ENCODE measurements at places on chromosomes 12 and 14.
A peak's percentile ranks its signal among the peaks of the same experiment; 100 is the strongest.

DNA sequence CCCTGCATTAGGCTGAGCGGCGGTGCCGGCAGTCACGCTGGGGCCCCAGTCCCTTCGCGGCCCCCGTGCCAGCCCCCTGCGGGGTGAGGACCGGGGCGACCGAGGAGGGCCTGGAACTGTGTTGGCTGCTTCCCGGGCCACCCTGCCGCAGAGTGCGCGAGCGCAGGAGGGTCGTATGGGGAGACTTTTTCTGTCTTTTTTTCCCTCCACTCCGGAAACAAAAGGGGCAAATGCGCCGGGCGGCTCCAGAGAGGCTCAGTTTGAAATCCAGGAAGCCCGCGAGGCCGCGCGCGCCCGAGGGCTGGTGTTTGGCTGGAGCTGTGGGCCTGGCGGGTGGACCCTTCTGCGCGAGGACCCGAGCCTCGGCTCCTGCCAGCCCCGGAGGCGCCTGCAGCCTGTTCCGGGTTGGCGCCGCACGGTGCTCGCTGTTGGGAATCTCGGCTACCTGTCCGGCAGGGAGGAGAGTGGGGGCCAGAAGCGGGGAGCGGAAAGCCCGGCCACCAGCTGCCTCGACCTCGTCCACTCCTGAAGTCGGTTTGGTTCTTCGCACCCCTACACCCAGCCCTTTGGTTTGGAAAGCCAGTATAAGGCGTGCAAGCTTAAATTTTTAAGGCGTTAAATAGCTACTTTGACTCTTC is 638 bp downstream of the PLEKHG3 start:
- peak; percentile 75 for DNase-seq
- H3K4me1 ChIP-seq = peaks cover 33% of the 10 kb centered on the region
- peak overlapping the region; percentile 89 for H3K4me3 ChIP-seq
- H3K27me3 ChIP-seq = peaks cover 15% of the 10 kb centered on the region

DNA sequence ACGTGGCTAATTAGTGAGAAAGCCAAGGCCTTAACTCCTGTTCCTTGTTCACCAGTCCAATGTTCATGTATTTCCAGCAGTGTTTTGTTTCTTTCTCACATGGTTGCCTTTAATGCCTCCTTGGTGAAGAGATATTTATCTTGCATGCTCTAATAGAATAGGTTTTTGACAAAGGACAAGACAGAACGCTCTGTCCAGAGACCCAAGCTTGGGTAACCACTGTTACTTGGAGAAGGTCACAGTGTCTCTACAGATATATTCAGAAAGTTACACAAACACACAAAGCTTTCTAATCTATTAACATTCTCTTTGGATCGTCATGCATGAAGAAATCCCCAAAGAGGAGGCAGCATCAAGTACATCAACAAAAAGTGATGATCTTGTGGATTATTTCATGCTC is 33.1 kb downstream of the RERG start:
- no peaks in the 10 kb centered on the region for H3K27me3 ChIP-seq
- no peak for DNase-seq
- H3K4me1 ChIP-seq = no peaks in the 10 kb centered on the region
- no peak overlapping the region for H3K27ac ChIP-seq
- H3K36me3 ChIP-seq = no peaks in the 10 kb centered on the region

DNA sequence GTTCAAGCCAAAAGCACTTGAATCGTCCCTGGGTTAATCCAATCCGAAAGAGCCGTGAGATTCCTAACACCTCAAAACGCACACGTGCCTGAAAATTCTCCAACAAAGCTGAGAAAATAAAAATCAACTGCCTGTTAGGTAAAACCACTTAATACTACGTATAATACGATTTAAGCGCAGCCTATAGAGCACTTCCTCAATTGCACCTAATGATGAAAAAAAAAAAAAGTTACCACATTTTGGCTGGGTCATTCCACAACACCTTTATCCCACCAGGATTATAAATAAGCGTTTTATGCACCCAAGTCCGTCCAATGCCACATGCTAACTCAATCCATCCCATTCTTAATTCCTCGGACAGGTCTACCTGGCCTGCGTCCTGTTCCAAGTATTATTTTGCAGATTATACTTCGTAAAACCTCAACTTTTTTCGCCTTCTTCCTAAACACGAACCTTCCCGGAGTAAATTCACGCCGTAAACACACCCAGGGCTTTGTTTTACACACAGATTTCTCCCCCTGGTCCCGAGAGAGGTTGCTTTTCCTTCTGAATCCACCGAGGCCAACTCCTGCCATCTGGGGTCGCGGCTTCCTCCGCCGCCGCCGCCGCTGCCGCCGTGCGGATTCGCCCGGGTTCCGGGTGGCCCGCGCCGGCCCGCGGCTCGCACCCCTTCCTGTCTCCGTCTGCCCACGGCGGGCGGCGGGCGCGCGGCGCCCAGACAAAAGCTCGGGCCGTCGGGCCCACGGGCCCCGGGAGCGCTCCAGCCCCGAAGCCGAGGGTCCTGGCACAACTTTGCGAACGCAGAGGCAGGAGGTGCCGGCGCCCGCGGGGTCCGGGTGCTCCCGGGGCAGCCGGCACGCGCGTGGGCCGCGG is 66.2 kb downstream of the RNF34 start:
- peak; percentile 77 for DNase-seq
- H3K4me3 ChIP-seq = peak overlapping the region; percentile 89
- no peaks in the 10 kb centered on the region for H3K27me3 ChIP-seq
- H3K36me3 ChIP-seq = peaks cover 8% of the 10 kb centered on the region
- no peak overlapping the region for H3K27ac ChIP-seq
- H3K4me1 ChIP-seq = peaks cover under 1% of the 10 kb centered on the region

- no peak overlapping the region for H3K4me3 ChIP-seq
- H3K4me1 ChIP-seq = no peaks in the 10 kb centered on the region
- H3K27ac ChIP-seq = peak overlapping the region; percentile 9
- DNase-seq = no peak
Observed at GRCh38 chr12:1277905-1278304, 286.9 kb downstream of the ERC1 start.

GRCh38 chr12:112868459-112869041 is 38.2 kb upstream of the OAS1 start:
- no peak overlapping the region for H3K4me3 ChIP-seq
- H3K4me1 ChIP-seq = no peaks in the 10 kb centered on the region
- H3K27me3 ChIP-seq = peaks cover 51% of the 10 kb centered on the region
- H3K36me3 ChIP-seq = no peaks in the 10 kb centered on the region

GRCh38 chr12:118166946-118167345 is 31.0 kb downstream of the PEBP1 start:
- H3K4me3 ChIP-seq = no peak overlapping the region
- peaks cover 14% of the 10 kb centered on the region for H3K27me3 ChIP-seq
- H3K27ac ChIP-seq = no peak overlapping the region
- no peak for DNase-seq
- no peaks in the 10 kb centered on the region for H3K4me1 ChIP-seq
- H3K36me3 ChIP-seq = no peaks in the 10 kb centered on the region

GRCh38 chr14:93712838-93713724 is 75.2 kb downstream of the PRIMA1 start:
- no peak overlapping the region for H3K4me3 ChIP-seq
- no peaks in the 10 kb centered on the region for H3K27me3 ChIP-seq
- peaks cover 9% of the 10 kb centered on the region for H3K4me1 ChIP-seq
- no peak overlapping the region for H3K27ac ChIP-seq
- peak; percentile 40 for DNase-seq

Data from endodermal cell (in vitro differentiated cells).